ENCODE measurements at places on chromosomes 1 and 21. TPM values are rescaled to one million over a fixed set of nuclear protein-coding genes. Genes with fewer than 3 reads are reported as not detected.

DNA sequence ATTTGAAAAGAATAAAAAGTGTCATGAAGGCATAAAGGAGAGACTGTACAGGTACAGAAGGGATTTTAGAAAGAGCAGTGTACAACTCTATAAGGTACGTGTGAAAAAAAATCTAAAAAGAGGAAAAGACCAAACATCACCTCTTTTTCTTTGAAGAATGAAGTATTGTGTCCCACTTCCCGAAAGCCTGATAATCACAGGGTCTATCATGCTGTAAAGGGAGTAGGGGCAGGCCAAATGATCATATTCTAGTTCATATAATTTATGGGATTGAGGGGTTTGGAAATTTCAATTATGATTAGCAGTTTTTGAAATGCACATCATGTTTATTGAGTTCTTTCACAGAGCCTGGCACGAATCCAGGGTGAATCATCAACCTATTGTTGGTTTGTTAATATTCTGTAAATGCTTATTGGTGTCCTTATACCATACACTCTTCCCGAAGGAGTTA is 910 bp upstream of the RERE start:
- peaks cover 10% of the 10 kb centered on the region for H3K4me1 ChIP-seq
- no peaks in the 10 kb centered on the region for H3K36me3 ChIP-seq

DNA sequence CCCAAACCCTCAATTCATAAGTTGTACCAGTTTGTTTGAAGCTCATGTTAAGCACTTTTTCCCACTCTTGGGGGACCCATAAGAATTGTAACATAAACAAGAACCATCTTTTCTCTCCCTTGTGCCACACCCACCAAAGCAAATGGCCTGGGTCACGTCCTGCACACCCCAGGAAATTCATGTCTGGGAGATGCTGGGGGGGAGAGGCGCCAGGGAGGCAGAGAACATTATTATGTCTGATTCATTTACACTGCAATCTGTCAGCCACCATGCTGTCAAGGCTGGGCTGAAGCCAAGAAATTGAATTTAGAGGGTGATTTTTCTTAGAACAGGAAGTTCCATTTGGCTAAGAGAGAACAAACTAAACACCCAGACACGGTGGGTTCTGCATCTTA is 37.2 kb upstream of the IPO9 start:
- H3K27ac ChIP-seq = peak overlapping the region; percentile 71
- DNase-seq = no peak
- no peaks in the 10 kb centered on the region for H3K36me3 ChIP-seq

RGS13 gene
- total RNA-seq = 0.33 TPM

DNA sequence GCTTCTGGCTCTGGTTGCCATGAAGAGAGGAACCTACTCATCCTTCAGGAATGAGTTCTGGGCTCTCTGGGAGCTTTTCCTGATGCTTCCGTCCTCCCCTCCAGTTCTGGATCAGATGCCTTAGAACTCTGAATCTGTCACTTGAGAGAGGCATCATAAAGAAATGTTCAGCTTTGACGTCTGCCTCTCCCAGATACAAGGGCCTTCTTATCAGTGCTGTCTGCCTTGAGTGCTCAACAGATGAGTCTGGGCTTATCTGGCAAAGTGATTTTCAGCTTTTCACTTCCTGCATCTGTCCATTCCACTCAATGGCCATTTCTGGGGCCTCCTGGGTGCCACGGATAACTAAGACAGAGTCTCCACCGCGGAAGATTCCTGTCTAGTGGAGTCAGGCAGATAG is 12.3 kb upstream of the OTUD3 start:
- no peak for DNase-seq
- H3K36me3 ChIP-seq = no peaks in the 10 kb centered on the region
- H3K27me3 ChIP-seq = no peaks in the 10 kb centered on the region
- no peaks in the 10 kb centered on the region for H3K4me1 ChIP-seq
- H3K4me3 ChIP-seq = no peak overlapping the region

DNA sequence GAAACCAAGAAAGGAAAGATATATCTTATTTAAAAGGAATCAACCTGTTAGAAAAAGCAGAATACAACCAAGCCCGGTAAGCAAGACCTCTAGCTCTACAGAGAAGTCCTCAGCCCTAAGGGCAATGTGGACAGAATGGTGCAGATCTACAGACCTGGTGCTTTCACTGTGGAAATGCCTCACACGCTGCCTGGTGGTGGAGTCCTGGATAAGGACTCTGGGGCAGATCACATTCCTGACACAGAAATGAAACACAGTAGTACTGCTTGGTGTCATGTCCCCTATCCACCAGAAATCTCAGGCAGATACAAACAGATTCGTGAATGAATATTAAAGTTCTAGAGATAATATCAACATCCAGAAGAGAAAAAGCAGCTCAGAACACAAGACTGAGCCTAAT is 6.8 kb downstream of the CNN3 start:
- no peak for DNase-seq
- H3K36me3 ChIP-seq = no peaks in the 10 kb centered on the region
- H3K4me1 ChIP-seq = peaks cover 12% of the 10 kb centered on the region
- peak overlapping the region; percentile 58 for H3K27ac ChIP-seq
- no peaks in the 10 kb centered on the region for H3K27me3 ChIP-seq

DNA sequence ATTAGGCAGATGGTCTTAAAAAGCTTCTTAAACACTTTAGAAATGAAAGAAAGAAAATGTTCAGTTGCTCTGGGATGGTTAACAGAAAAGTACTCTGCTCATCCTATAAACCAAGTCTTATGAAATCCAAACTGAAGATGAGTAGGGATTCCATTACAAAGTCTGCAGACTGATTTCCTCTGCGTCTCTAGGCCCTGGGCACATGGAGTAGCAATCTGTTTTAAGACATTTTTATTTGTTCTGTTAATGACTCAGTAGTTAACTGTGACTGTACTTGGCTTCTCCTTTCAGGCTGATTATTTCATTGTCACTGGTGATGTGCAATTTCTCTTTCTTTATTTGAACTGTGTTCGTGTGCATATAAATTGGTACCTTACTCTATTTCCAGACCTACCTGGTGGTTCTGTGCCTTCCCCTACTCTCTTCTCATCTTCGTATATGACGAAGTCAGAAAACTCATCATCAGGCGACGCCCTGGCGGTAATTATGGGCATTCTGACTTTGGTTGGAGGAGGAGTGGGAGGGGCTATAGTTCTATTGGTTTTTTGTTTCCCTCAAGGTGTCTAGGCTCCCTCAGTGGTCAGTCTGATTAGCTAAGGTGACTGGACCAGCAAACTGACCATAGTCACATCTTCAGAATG is 30.6 kb downstream of the ATP1A1 start:
- H3K4me3 ChIP-seq = no peak overlapping the region
- no peak for DNase-seq
- no peaks in the 10 kb centered on the region for H3K4me1 ChIP-seq
- peaks cover 35% of the 10 kb centered on the region for H3K36me3 ChIP-seq

DNA sequence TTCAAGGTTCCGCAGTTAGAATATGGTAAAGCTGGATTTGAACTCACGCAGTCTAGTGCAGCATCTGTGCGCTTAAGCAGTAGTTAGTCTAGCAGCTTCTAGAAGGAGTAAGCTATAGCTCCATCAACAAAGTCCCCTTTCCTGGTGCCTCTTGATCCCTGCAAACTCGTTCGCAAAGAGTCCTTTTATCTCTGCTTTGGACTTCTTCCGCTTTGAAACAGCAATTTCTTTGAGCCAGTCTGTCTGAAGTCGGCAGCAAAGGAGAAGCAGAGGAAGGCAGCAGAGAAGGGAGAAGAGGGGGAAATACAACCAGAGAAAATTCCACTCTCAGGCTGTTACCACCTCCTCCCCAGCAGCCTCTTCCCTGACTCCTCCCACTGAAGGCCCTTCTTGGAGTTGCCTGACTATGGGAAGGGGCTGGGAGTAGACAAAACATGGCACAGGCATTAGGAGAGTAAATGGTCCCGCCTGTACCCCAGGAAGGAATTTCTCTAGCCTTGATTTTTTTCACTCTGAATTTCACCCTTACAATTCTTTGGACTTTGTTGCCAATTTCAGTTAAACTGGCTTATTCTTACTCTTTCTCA is 25.9 kb downstream of the HSD3B2 start:
- no peak overlapping the region for H3K27ac ChIP-seq
- no peaks in the 10 kb centered on the region for H3K36me3 ChIP-seq
- no peaks in the 10 kb centered on the region for H3K4me1 ChIP-seq
- H3K27me3 ChIP-seq = no peaks in the 10 kb centered on the region
- no peak for DNase-seq

DNA sequence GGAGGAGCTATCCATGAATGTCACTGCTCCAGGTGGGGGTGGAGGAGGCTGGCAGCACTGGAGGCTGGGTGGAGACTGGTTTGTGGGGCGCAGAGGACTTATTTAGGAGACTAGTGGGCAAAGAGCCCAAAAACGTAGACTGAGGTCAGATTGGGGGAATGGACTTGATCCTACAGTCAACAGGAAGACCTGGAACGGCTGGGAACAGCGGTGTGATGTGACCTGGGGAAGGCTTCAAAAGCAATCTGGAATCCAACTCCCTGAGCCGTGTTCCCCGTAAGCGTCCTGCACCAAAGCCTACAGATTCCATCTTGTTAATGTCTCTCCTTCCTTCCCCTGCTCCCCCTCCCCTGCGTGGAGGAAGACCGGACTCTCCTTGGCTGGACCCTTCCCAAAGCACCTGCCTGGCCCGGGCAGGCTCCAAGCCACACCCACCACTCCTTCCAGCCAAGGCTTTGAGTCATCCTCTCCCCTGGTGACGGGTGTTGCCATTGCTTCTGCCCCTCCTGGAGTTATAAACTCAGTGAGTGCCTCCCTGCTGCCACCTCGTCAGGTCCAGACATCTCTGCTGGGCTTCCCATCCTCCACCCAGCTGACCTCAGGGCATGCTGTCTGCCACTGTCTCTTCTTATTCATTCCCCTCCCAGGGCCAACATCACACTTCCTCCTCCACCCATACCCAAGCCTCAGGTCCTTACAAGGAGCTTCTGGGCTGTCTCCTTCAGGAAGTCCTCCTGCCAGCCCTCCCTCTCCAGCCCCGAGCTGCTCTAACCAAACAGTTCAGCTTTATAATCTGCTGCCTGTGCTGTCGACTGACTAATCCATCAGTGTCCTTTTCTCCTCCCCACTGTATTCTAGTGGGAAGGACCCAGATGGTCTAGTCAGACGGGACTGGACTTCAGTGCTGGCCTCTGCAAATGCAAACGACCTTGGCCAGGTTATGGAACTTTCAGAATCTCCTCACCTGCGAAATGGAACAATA is 1.6 kb upstream of the CLSTN1 start:
- peak; percentile 88 for DNase-seq
- H3K27me3 ChIP-seq = no peaks in the 10 kb centered on the region
- H3K27ac ChIP-seq = peak overlapping the region; percentile 95
- no peaks in the 10 kb centered on the region for H3K36me3 ChIP-seq
- H3K4me1 ChIP-seq = peaks cover 6% of the 10 kb centered on the region

GRCh38 chr1:43373066-43373940 is 5.5 kb upstream of the ELOVL1 start:
- H3K4me1 ChIP-seq = peaks cover 3% of the 10 kb centered on the region
- no peak for DNase-seq
- no peak overlapping the region for H3K4me3 ChIP-seq
- H3K27ac ChIP-seq = peak overlapping the region; percentile 16
- no peaks in the 10 kb centered on the region for H3K27me3 ChIP-seq
